ENCODE measurements at places on chromosomes 5 and 9.

GRCh38 chr9:133115604-133116345, 5.3 kb downstream of the RALGDS start:
- DNase-seq: no peak

- no peak for DNase-seq
Observed at GRCh38 chr9:69469136-69469535, 144.1 kb downstream of the ENTREP1 start.

DNA sequence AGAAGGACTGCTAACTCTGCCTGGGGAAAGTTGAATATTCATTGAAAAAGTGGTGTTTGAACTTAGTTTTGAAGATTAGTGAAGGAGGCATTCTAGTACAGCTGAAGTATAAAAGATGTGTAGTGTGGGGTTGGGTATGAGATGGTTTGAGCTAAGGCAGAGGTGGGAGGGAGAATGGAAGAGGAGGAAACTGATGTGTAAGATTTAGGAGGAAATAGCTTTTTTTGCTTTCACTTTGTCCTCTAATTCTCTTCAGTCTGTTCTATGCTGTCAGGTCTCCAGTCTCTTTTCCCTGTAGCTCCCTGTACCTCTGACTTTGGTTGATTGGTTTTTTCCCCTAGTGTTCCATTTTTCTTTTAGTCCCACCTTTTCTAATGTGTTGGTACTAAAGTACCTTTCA, 9.0 kb downstream of the CREBRF start:
- DNase-seq: no peak

DNA sequence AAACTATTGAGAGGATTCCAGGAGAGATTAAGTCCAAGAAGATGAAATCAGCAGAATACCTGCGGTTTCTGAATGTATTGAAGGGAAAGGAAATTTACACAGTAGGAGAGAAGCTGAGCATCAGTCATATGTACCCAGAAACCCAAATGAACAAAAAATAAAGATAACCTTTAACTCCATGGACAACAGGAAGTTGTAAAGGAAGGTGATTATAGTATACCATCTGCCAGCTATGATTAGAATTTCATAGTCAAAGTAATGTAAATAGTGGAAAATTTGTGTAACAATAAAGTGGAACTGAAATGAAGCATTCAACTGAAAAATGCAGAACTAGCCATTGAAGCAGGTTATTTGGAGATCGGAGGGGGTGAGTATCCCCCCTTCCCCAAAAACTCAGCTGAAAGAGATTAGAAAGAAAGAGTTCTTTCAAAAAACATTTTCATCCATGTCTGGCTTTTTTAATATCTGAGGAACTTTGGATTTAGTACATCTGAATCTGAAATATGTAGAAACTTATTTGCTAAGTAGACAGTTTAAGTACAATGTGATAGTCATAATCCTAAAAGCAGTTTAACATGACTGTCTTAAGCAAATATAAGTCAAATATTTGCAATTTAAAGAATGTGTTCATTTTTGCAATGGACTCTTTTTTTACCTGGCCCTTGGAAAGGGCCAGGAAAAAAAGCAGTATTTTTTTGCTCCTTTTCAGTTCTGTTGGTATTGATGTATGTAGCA, 58.4 kb downstream of the APC start:
- DNase-seq: no peak

DNA sequence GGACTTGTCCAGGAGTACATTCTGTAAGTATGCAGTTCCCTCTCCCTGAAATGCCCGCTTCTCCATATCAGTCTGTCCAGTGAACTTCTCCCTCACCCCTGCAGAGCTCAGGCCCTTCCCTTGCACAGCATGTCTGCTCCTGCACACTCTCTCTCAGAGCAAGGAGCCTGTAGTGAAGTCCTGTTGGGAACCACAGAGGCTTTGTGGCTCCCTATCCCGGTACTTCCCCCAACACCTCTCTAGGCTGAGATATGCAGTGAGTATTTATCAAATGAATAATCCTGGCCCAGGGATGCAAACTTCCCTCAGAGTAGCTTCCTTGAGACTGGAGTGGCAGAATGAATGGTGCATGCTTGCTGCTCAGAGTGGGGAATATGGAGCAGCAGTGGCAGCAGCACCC, 48.8 kb downstream of the POC5 start:
- no peak for DNase-seq

DNA sequence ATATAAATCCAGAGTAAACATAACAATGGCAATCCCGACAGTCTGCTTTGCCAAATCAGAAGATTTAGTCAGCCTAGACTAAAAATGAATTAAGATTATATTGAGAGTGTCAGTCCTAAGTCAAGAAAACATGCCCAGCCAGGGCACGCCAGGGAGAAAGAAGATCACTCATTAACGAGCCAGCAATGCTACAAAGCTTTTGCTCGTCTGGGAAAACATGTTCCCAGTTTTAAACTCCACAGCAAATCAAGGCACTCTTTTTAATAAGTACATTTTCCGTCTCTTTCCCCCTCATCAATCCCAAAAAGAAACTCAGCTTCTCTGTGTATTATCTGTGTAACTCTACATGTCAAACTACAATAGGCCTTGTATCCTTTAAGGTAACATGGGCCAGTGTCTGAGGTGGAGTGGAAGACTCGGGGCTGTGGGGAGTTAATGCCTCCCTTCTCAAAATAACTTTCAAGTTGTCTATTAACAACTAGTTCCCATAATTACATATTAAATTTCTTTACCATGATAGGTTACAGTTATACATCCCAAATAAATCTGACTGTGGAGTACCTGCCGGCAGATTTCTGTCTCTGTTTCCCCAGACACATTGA, 40.9 kb downstream of the NFIB start:
- no peak for DNase-seq

DNA sequence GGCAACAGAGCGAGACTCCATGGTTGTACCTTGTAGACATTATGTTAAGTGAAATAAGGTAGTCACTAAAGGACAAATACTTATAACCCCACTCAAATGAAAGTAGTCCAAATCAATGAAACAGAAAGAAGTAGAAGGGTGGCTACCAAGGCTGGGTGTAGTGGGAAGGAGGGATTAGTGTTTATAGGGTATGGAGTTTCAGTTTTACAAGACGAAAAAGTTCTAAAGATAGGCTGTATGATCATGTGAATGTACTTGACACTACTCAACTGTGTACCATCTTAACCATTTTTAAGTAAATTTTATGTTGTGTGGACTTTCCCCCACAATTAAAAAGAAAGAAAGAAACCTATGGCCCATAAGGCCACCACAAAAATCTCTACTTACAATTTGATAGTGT, 32.2 kb downstream of the ALDH7A1 start:
- DNase-seq: no peak

- DNase-seq: no peak
Observed at GRCh38 chr9:11992866-11993265, 700.3 kb upstream of the TYRP1 start.

GRCh38 chr5:199950-200645, 8.8 kb downstream of the LRRC14B start:
- no peak for DNase-seq

- DNase-seq: no peak
Observed at GRCh38 chr9:93674580-93675335, 98.4 kb downstream of the PHF2 start.

DNA sequence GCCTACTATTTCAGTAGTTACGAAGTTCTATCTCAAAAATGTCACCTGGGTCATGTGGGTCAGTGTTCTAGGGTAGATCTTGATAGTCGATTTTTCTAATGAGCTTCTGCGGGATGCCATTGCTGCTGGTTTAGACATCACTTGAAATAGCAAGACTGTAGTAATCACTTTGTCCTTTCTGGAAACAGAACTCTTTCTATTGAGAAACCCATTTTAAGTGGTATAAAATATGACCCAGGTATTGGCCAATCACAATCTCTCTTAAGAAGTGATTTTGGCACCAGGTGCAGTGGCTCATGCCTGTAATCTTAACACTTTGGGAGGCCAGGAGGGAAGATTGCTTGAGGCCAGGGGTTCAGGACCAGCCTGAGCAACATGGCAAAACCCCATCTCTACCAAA, 17.6 kb downstream of the ARRDC3 start:
- DNase-seq: no peak

DNA sequence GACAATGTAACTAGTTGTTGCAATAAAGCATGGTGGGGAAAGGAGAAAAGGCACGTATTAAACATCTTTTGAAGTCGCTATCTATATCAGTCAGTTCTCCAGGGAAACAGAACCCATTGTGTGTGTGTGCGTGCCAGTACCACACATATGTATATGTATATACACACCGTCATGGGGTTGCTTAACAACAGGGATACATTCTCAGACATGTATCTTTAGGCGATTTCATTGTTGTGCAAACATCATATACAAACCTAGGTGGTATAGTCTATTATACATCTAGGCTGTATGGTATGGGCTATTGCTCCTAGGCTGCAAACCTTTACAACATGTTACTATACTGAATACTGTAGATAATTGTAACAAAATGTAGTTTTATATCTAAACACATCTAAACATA, 2.3 kb downstream of the CDKN2B-AS1 start:
- DNase-seq: no peak

- DNase-seq: no peak
Observed at GRCh38 chr5:98563885-98564653, 209.4 kb upstream of the RGMB start.

DNA sequence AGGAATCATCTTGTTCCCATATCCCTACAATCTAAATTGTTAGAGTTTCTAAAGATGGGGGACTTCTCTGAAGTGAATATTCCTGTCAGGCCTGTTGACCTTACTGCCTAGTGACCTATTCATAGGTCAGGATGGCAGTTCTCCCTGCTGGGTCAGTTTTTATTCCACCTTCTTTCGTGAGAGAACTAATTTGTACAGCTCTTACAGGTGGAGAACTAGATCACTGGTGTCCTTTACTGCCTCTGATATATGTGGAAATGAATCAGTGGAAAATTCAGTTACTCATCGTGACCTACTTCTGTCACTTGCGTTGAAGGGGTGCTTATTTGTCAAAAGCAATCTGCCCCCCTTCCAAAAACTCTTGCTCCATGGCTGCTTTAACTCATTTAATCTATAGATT, 164.9 kb downstream of the CD180 start:
- DNase-seq: no peak

- no peak for DNase-seq
Observed at GRCh38 chr5:179795049-179795862, 1.5 kb downstream of the LTC4S start.

DNA sequence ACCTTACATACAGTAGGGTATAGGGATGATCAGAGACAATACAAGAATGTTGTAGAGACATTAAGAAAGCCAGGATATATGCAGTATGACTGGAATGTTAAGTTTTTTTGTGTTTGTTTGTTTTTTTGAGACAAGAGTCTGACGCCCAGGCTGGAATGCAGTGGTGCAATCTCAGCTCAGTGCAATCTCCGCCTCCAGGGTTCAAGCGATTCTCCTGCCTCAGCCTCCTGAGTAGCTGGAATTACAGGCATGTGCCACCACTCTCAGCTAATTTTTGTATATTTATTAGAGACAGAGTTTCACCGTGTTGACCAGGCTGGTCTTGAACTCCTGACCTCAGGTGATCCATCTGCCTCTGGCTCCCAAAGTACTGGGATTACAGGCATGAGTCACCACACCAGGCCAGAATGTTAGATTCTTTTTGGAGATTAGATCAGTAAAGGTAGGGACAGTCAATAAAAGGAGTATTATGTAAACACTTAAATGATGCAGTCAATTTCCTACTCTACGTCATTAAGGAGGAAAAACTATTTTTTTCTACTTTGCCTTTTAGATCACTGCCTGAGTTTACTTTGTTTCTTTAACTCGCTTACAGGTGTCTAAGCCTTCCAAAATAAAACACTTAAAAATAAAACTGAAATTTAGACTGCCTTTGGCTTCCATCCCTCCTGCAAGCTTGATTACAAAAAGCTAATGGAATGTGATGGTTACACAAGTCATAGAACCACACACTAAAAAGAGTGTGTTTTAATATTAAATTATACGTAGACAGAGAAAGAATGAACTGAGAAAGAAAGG, 6.8 kb upstream of the HNRNPA0 start:
- no peak for DNase-seq

GRCh38 chr5:40395251-40395650, 284.5 kb upstream of the PTGER4 start:
- no peak for DNase-seq

DNA sequence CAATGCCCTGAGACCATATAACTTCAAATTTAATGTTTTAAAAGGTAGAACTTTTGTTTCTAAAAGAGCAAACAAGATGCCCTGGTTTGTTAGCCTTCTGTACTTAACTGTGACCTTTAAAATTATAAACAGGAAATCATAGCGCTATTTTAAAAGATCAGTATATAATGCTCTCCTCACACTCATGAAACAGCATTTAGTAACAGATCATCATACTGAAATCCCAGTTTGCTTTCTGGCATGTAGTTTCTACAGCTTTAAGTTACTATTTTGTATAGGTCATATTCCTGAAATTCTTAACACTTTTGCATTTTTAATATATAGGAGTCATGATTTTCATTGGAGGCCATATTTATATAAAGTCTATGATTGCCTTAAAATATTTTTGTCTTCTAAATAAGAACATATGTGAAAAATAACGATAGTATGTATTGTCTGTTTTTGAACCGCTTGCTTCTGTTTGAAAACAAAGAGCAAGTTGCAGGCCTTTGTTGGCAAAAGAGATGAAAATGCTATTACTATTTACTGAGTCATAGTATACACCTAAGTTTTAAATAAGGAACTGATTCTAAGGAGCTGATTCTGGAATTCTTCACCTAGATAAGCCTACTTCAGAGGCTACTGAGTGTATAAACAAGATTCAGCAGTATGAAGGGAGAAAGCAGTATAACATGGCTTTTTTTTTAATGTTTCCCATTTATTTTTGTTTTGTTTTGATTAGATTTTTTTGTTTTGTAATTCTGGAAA, 20.5 kb downstream of the SRFBP1 start:
- DNase-seq: no peak

GRCh38 chr9:134658378-134658955, 16.9 kb downstream of the COL5A1 start:
- no peak for DNase-seq

All from esophagus squamous epithelium (tissue), 5 donors.